ENCODE measurements at places on chromosomes 16 and 17.

GRCh38 chr17:10727192-10727591, 2.6 kb downstream of the TMEM220 start:
- no peak for DNase-seq

- DNase-seq, result no peak
These were observed 166.8 kb upstream of the CHMP6 start for GRCh38 chr17:80824549-80825470.

DNA sequence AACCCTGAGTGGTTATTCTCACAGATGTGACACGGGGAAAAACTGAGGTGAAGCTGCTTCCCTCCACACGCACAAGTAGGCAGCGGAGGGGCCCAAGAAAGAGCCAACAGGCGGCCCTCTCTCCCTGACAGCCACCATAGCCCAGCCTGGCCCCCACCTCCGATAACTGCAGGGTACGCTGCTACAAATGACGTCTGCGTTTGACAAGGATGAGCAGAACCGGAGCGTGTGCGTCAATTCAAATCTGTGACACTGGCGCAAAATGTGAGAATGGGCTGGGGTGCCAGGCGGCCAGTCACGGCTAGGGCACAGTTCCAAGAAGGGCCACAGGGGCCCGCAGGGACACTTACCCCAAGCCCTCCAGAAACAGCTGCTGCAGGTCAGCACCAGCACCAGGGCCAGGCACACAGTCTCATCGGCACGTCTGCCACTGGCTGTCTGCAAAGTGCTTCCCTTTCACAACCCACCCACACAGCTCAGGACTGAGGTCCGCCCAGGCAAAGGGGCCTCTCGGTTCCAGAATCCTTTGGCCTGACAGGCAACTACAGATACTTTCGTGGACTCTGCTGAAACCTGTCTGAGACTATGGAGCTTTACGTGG, 14.4 kb downstream of the AXIN1 start:
- DNase-seq, result no peak

DNA sequence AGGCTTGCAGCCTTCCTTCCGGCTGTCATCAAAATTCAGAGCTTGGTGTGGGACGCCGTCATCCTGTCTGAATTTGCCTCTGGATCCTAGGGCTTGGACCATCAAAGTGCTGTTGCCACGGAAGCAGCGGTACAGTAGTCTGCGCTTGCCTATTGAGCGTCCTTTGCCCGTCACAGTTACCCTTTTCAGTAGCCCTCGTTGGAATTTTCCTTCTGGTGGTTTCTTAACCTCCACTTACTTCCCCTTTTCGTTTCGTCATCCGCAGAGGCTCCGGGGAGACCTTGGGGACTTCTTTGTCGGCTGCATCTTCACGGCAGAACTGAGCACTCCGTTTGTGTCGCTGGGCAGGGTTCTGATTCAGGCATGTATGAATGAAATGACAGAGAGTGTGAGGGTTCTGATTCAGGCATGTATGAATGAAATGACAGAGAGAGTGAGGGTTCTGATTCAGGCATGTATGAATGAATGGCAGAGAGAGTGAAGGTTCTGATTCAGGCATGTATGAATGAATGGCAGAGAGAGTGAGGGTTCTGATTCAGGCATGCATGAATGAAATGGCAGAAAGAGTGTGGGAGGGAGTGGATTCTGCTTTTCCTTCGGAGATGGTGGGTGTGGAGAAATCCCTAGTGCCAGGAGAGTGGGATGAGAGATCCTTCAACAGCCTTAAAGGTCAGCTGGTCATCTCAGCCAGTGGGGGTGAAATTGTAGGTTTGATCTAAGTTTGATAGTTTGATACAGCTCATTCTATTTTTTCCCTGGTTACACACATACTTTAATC, 8.0 kb downstream of the TLCD3A start:
- DNase-seq, result no peak

DNA sequence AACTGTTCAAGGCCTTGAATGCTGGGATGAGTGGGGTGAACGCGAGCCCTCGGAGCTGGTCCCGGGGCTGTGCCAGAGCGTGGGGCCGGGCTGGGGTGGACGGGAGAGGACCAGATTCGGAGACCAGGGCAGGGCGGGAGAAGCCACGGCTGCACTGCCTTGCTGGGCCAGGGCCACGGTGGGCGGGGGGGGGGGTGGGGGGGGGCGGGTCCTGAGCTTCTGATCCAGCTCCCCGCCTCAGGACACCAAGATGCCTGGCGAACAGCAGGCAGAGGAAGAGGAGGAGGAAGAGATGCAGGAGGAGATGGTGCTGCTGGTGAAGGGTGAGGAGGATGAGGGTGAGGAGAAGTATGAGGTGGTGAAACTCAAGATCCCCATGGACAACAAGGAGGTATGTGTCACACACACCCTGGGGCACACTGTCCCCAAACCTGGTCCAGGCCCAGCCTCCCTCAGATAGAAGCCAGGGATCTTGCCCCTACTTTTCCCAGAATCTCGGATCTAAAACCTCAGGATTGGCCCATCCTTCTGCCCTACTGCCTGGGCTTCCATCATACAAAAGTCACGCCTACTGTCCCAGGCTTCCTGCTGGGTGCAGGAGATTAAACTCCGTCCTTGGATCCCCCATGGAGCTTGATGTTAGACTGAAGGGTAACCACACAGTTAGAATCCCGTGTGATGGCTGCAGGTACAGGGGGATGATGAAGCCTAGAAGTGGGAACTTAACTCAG, 563 bp downstream of the ZNF771 start:
- DNase-seq, result no peak

DNA sequence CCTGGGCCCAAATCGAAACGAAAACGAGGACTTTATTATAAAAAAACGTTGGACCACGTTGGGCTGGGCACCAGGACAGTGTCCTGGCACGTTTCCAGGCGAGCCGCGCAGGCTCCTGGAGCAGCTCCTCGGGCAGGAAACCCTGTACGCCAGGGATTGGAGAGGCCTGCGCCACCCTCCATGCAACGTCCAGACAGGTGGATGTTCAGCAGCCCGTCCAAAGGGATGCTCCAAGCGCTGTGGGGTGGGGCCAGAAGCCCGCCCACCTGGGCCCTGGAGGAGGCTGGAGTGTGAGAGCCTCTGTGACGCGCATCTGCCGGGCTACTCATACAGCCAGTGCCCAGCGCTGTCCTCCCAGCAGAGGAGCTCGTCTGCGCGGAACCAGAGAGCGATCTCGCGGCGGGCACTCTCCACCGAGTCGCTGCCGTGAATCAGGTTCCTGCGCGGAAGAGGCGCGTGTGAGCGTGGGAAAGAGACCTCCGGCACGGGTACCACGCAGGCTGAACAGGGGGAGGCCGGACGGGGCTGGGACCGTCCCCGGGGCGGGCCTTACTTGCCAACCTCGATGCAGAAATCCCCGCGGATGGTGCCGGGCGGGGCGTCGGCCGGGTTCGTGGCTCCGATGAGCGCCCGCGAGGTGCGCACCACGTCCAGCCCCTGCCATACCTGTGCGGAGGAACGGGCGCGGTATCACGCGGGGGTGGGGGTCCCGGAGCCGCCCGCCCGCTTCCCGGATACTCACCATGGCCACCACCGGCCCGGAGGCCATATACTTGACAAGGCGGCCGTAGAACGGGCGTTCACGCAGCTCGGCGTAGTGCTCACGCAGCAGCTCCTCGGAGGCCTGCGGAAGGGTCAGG, 785 bp downstream of the NME3 start:
- DNase-seq, result peak; percentile 39

GRCh38 chr17:50356892-50357510, 11.1 kb downstream of the XYLT2 start:
- no peak for DNase-seq

- DNase-seq, result no peak
These were observed 55.1 kb upstream of the GSG1L start for GRCh38 chr16:28118637-28119036.

GRCh38 chr16:67326472-67327309, at the start of the genes KCTD19 and LRRC36:
KCTD19 (minus strand) TSS chr16:67326741; CDS start chr16:67326707, 34 bp downstream.
LRRC36 (plus strand) TSS chr16:67326815; CDS start chr16:67326863, 48 bp downstream.
- DNase-seq, result no peak

DNA sequence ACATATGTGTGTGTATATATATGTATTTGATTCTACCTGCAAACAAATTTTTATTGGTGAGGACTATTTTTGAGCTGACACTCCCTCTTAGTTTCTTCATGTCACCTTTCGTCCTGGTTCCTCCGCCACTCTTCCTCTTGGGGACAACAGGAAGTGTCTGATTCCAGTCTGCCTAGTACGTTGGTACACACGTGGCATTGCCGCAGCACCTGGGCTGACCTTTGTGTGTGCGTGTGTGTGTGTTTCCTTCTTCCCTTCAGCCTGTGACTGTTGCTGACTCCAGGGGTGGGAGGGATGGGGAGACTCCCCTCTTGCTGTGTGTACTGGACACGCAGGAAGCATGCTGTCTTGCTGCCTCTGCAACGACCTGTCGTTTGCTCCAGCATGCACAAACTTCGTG, 29.4 kb upstream of the CACNG5 start:
- no peak for DNase-seq

DNA sequence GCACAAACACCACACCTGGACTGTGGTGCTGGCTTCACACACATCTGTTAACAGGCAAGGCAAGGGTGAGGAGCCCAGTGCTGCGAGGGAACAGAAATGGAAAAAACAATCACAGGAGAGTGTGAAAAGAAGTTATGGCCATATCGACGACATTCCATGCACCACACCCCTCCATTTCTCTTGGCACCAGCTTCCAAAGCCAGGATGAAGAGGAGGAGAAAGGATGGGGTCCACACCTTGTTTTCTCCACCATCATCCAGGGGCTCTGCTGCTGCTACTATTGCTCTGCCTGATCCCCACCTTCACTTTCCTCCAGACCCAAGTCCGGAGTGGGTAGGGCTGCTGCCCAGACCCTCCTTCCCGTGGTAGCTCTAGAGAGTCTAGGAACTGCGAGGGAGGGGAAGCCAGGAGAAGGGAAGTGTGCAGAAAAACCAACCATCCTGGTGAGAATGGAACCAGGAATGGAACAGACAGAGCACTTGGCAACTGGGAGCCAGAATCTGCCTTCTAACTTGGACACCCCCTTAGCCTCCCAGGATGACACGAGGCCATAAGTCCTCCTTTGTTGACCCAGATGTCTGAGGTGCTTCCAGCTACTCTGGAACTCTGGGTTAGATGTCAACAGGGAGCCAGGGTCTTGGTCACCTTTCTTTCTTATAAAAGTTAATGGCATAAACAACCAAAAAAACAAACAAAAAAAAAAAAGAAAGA, 1.2 kb upstream of the PROCA1 start:
- DNase-seq, result no peak

DNA sequence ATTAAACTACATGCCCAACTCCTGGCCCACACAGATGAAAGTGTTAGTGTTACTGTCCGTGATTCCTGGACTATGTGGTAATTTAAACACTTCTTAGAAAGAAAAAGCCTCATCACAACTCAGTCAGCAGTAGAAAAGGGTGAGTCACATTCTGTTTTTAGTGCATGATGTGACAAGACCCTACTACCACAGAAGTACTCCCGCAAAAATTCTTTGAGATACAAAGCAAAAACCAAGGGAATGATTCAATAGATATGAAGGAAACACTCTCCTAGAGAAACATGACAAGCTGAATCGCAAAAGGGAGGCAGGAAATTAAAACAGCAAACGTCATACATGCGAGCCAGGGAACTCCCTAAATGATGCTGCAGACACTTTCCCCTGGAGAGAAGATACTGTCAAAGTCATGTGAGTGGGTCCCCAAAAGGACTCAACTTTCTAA, 14.4 kb downstream of the SNN start:
- peak; percentile 92 for DNase-seq

- no peak for DNase-seq
These were observed 21.3 kb downstream of the ADGRG5 start for GRCh38 chr16:57563761-57564160.

- no peak for DNase-seq
These were observed 547.9 kb downstream of the CDH13 start for GRCh38 chr16:83174671-83175070.

DNA sequence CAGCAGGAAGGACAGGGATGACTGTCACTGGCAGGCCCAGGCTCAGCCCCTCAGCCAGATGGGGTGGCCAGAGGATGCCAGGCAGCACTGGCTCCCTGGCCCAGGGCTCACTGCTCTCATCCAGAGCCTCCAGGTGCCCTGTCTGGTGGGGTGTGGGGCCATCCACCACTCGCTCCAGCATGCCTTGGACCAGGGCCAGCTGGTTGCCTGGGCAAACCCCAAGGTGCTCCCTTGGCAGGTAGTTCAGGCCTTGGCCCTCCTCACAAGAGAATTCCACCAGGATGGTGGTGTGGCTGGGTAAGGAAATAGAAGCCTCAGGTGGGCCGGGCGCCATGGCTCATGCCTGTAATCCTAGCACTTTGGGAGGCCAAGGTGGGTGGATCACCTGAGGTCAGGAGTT, 29.4 kb downstream of the LGALS9 start:
- DNase-seq, result no peak

DNA sequence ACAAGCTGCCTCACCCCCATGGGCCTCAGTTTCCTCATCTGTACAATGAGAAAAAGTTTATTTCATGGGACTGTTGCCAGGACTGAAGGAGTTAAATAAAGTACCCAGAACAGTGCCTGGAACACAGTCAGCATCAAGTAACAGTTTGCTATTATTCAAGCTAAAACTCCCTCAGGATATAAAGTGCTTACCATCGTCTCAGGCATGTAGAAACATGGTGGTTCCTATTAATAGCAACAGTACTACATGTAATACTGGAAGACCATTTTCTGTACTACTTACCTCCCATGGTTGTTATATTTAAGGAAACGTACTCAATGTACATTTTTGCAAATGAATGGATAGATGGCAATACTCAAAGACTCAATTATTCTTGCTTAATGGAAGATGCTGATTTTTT, 93.4 kb downstream of the NCOR1 start:
- no peak for DNase-seq

GRCh38 chr17:48586355-48587258, 3.4 kb downstream of the HOXB3 start:
- DNase-seq, result no peak

DNA sequence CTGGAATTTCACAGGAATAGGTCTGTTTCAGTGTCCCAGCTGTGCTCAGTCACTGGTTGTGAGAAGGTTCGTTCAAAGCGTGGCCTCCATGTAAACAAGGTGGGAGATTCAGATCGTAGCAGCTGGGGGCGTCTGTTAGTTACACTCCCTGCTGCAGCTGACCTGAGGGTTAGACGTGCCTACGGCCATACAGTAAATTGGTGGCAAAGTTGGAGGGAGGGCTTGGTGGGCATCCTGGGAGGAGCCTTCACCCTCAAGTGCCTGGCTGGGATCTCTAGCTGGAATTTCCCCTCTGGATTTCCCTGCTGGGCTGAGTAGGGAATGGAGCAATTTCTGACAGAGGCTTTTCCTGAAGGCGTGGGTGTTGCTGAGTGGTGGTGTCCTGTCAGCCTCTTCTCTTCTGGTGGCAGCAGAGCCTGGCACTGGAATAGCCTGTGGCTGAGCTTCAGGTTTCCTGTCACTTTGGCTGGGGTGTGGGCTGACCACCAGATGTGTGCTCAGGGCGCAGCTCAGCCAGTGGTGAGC, 6.4 kb downstream of the FCSK start:
- DNase-seq, result no peak

DNA sequence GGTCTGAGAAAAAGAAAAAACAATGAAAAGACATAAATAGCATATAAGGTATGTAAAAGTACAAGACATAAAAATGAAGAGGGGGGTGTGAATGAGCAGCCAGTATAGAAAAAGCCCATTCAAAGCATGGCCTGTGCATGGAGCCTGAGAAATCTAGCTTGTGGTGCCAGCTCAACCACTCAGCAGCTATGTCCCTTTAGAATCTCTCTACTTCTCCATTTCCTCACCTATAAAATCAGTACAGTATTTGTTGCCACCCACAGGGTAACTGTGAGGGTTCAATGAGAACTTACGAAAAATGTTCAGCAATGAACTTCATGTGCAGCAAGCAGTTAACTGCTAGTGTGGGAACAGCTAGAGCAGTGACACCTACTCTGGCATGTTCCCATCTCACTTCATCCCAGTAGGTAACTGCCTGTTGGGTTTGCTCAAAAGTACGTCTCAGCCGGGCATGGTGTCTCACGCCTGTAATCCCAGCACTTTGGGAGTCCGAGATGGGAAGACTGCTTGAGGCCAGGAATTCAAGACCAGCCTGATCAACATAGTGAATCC, 15.3 kb downstream of the CYTH1 start:
- DNase-seq, result no peak

All from fibroblast of skin of right quadriceps (primary cell).